ENCODE measurements at places on chromosomes 2 and 18. TPM values are rescaled to one million over a fixed set of nuclear protein-coding genes. Genes with fewer than 3 reads are reported as not detected.

Gene SERPINB13
- total RNA-seq = not detected

GRCh38 chr2:62364791-62365528, 141.0 kb downstream of the TMEM17 start:
- no peaks in the 10 kb centered on the region for H3K36me3 ChIP-seq
- DNase-seq = no peak
- H3K27ac ChIP-seq = no peak overlapping the region
- H3K4me1 ChIP-seq = no peaks in the 10 kb centered on the region
- H3K4me3 ChIP-seq = no peak overlapping the region
- H3K27me3 ChIP-seq = no peaks in the 10 kb centered on the region

DNA sequence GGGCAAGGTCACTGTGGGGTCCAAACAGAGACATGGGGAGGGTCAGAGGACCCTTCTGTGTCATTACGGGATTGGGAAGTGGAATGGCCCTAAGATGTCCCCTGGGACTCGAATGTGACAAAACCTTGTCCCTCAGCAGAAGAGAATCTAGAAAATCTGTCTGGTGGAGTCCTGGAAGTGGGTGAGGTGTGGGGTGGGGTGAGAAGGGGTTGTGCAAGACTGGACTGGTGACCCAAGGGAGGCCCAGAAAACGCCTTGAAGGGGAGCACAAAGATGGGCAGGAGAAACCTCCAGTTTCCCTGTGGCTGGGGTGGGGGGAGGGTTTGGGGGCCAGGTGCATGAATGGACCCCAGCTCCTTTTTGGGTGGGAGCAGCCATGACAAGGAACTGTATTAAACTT, 79.6 kb downstream of the TCF7L1 start:
- H3K27me3 ChIP-seq = no peaks in the 10 kb centered on the region
- DNase-seq = no peak
- H3K36me3 ChIP-seq = no peaks in the 10 kb centered on the region
- H3K27ac ChIP-seq = no peak overlapping the region

DNA sequence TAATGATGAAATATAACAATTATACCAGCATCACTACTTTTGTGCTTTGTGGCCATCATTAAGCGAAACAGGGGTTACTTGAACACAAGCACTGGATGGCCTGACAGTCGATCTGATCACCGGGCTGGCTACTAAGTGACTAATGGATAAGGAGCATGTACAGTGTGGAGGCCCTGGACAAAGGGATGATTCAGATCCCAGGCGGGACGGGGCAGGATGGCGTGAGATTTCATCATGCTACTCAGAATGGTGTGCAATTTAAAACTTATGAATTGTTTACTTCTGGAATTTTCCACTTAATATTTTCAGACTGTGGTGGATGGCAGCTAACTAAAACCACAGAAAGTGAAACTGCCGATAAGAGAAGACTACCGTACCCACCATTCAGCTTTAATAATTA, 7.0 kb upstream of the CLIP4 start:
- H3K4me3 ChIP-seq = peak overlapping the region; percentile 20
- H3K27ac ChIP-seq = peak overlapping the region; percentile 63
- peak; percentile 88 for DNase-seq
- peaks cover 35% of the 10 kb centered on the region for H3K4me1 ChIP-seq
- no peaks in the 10 kb centered on the region for H3K27me3 ChIP-seq
- no peaks in the 10 kb centered on the region for H3K36me3 ChIP-seq

DNA sequence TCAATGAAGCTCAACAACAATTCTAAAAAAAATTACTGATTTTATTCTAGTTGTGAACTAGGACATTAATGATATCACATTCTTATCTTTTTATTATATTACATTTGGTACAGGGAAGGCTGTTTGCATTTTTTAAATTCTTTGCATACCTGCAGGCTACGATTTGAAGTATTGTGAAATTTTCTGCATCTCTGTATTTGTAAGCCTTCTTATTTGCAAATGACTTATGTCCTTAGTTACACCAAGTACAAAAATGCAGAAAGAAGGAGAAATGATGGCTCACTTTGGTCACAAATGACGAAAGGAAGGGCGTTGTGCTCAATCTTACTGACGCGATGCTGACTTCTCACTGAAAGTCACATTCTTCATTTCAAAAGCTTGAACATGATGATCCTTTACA, 227.5 kb upstream of the SOX11 start:
- no peaks in the 10 kb centered on the region for H3K4me1 ChIP-seq
- H3K4me3 ChIP-seq = no peak overlapping the region
- no peaks in the 10 kb centered on the region for H3K36me3 ChIP-seq
- no peak for DNase-seq

GRCh38 chr2:118848381-118849225, 1.2 kb upstream of the EN1 start:
- no peaks in the 10 kb centered on the region for H3K4me1 ChIP-seq
- DNase-seq = no peak
- peak overlapping the region; percentile 66 for H3K4me3 ChIP-seq
- no peaks in the 10 kb centered on the region for H3K36me3 ChIP-seq
- H3K27ac ChIP-seq = no peak overlapping the region

Data from PC-3 (cell line).